ENCODE measurements at places on chromosomes 5 and 9.

- DNase-seq, result no peak
Observed at GRCh38 chr9:93089481-93089991, 6.5 kb upstream of the CARD19 start.

GRCh38 chr5:176851871-176852658 is 41.7 kb downstream of the UNC5A start:
- no peak for DNase-seq

DNA sequence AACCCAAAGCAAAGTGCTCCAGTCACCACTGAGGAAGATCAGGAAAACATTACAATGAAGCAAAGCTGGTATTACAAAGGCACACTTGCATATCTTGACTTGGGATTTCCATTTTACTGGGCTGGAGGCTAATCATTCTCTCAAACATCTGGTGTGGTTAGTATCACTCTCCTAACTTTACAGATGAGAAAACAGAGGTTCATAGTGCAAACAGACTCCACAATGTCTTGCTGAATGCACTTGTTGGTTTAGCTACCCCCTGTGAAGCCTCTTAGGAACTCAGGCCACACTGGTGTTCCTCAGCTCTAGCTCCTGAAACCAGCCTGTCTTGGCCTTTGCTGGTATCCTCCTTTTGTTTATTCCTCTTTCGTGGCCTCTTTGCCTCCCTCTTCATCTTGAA is 29.5 kb upstream of the SMAD5 start:
- no peak for DNase-seq

DNA sequence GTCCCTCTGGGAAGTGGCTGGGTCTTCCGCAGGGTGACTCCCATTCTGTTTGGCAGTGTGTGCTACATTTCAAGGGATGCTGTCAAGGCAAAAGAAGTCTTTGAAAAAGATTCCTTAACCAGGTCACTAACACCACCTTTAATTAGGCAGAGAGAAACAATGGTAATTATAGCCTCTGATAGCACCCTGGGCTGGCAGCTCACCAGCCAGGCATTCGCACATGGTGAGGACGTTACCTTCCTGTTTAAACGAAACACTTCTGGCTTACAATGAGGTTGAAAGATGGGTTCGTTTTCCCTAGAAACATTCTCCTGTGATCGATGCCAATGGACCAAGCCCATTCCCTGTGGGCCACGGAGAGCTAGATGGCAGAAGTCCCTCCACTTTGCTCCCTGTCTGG is 230.1 kb upstream of the PANK3 start:
- no peak for DNase-seq

- no peak for DNase-seq
Observed at GRCh38 chr9:113985968-113986585, 92.0 kb downstream of the AMBP start.

DNA sequence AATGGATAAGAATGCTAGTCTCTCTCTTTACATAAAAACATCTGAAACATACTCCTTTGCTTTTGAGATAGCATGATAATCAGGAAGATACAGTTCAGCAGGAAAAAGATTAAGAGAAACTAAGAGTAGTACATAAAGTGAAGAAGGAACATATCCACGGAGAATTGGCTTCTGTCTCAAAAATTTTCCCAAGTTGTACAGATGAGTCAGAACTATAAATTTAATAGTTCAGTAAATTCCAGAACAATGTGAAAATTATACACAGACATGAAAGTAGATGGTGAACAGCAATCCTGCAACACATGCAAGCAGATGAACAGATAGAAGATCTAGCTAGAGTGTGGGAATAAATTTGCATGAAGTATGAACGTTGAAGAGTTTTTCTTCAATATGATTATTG is 691.4 kb upstream of the RIOK2 start:
- peak; percentile 14 for DNase-seq

DNA sequence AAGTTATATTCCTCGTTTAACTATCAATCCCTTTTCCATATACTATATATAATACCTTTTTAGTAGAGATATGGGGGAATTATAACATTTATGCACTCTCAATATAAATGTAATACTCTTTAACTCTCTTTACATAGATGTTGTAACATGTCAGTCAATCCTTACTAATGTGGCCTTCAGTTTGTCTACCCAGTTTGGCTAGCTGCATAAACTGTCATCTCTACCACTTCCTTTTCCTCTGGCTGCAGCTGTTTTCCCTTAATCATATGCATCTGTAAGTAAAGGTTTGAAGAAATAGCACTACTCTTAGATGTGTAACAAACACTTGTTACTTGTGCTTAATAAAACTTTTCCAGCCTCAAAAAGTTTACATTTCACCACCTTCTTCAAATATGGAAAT is 13.4 kb downstream of the ABHD17B start:
- DNase-seq, result no peak

- DNase-seq, result no peak
Observed at GRCh38 chr9:128370367-128370751, 815 bp upstream of the URM1 start.

DNA sequence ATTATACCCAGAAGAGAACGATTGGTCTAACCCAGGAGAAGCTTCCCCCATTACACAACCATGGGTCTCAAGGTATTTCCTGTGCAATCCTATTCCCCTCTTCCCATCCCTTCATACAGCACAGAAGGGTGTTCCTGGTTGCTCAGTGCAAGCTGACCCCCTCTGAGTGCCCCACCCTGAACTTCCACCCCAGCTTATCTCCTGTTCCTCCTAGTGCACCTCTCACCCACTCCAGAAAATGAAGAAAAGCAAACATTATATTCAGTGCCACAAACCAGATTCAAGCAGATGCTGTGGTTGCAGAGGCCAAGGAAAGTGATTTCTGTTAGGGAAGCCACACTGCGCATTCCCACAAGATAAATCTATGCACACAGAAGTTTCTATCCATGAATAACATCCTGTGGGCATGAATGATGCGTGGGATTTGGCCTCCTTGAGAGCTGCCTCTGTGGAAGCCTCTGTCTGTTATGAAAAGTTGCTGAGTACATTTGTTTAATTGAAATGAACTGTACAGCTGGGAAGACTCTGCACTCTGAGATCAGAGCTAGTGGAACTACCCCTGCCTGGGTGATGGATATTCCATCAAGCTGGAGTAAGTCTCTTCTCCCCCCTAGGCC is 2.2 kb upstream of the OR2S2 start:
- DNase-seq, result peak; percentile 21
